ENCODE measurements at places on chromosomes 5 and 9. TPM values are rescaled to one million over a fixed set of nuclear protein-coding genes. Genes with fewer than 3 reads are reported as not detected.

The CCDC107 gene
- 24.5 TPM for total RNA-seq

The AJM1 gene
- 4.6 TPM for total RNA-seq

The ARSI gene
- total RNA-seq, result 31.8 TPM

The FYB1 gene
- total RNA-seq, result 9.9 TPM

The GPR151 gene
- not detected for total RNA-seq

The IL9 gene
- total RNA-seq, result not detected

The SIT1 gene
- total RNA-seq, result not detected

The FUT7 gene
- 0.05 TPM for total RNA-seq

The C5orf46 gene
- not detected for total RNA-seq

The PAPPA gene
- 33.9 TPM for total RNA-seq

The MLANA gene
- not detected for total RNA-seq

The DBN1 gene
- total RNA-seq, result 80.9 TPM

The SPATA31E1 gene
- not detected for total RNA-seq

The GFI1B gene
- 0.17 TPM for total RNA-seq

The FPGS gene
- 53.8 TPM for total RNA-seq

The AFF4 gene
- total RNA-seq, result 37.2 TPM

The DNM1 gene
- total RNA-seq, result 106 TPM

The FABP6 gene
- total RNA-seq, result 1.1 TPM

The MGAT1 gene
- total RNA-seq, result 88.6 TPM

The SHLD3 gene
- 3.0 TPM for total RNA-seq

The IRX2 gene
- total RNA-seq, result 2.2 TPM

The SCGB3A2 gene
- total RNA-seq, result not detected

The ACTBL2 gene
- total RNA-seq, result 0.05 TPM

The KCNV2 gene
- total RNA-seq, result not detected

The DMAC1 gene
- total RNA-seq, result 56.5 TPM

The NMUR2 gene
- total RNA-seq, result 0.22 TPM

The SAXO1 gene
- not detected for total RNA-seq

The ELAVL2 gene
- 0.04 TPM for total RNA-seq

The HNRNPAB gene
- 312 TPM for total RNA-seq

The ANKRD34B gene
- 0.05 TPM for total RNA-seq

The EGFL7 gene
- total RNA-seq, result 51.5 TPM

The C1QTNF2 gene
- 0.08 TPM for total RNA-seq

The ZNF366 gene
- total RNA-seq, result not detected

The GABBR2 gene
- total RNA-seq, result 0.28 TPM

The PRELID2 gene
- total RNA-seq, result 8.2 TPM

The STOML2 gene
- 236 TPM for total RNA-seq

The IFNA13 gene
- not detected for total RNA-seq

The TEX48 gene
- total RNA-seq, result not detected

The FBP2 gene
- not detected for total RNA-seq

The NEURL1B gene
- total RNA-seq, result 9.2 TPM

The MSX2 gene
- total RNA-seq, result 3.6 TPM

The SLC6A7 gene
- 0.02 TPM for total RNA-seq

The UIMC1 gene
- total RNA-seq, result 42.7 TPM

The SPINK7 gene
- not detected for total RNA-seq

The IFNA7 gene
- total RNA-seq, result not detected

The ISL1 gene
- total RNA-seq, result 0.06 TPM

The MOB3B gene
- total RNA-seq, result 12.6 TPM

The SLC46A2 gene
- total RNA-seq, result not detected

The ENG gene
- 0.07 TPM for total RNA-seq

The ARHGEF28 gene
- 11.0 TPM for total RNA-seq

The IFNB1 gene
- total RNA-seq, result not detected

The PCDHA3 gene
- 0.90 TPM for total RNA-seq

The MYO10 gene
- 48.0 TPM for total RNA-seq

The AQP7 gene
- total RNA-seq, result 0.33 TPM

Measured in A549 treated with dexamethasone at 1 μM for 4 hours (cell line).